T-cell (primary cell): ENCODE measurements at places on chromosomes 12 and 14.

DNA sequence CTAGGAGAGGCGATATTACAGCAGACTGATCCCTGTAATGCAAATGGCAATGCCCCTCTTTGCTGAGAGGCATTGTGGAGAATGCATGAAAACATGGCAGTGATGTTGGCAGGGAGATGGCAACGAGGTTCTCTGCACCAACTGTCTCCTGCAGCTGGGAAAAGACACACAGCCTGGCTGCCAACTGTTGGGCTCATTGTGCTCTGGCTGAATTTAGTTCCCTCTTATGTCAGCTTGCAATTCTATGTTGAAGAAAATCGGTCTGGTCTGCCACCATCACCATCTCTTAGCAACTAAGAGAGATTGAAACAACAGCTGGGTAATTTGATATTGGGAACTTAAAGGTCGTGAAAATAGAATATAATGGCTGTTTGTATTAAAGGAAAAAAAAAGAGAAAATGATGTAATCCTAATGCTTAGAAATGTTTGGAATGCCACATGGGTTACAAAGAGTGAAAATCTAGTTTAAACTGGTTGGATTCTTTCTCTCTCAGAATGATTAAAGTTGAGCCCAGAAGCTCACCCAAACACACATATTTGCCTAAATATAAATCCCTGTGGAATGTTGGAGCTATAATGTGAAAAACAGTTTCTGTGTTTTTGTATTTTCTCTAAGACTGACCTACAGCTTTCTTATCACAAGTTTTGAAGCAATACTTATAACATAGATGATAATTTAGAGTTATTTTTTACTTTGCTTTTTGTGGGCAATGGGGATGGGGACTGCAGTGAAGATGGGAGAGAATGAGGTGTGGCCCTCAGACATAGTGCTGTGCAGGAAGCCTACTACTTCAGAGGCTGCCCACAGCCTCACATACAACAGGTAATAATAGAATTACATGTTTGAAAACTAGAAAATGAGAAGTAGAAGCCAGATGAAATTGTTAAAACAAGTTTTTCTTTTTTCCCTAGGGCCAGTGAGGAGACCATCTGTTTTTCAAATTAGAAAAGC, 143.7 kb downstream of the AKAP6 start:
- DNase-seq = no peak

DNA sequence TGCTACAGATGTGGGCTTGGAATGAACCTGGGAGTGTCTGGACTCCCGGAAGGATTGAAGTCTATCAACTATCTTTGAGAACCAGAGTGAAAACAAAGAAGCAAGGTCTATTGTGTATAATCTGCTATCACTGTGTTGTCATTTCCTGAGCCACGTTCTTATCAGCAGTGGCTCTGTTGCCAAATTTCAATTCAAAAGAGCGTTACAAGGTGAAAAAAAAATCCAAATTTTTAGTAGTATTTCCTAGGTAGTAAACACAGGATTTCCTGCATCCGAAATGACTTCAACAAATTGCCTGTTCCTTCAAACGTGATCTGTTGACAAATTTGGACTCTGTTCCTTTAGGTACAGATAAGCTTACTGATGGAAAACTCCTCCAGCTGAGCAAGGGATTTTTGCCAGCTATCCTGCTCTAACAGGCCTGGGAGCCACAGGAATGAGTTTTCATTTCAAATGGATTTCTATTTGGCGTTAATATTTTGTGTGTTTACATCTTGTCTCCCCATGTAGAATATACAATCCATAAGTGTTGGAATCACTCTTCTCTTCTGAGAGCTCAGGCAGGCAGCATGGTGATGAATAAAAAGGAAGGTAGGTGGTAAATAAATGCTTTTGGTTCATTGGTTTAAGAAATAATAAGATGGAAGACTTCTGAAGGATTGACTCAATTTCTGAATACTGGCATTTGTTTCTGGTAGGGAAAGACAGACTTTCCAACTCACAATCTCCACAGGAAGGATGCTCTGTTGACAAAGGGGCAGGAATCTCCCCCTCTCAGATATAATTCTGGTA, 58.5 kb downstream of the GPR135 start:
- DNase-seq = no peak

GRCh38 chr14:80638620-80639515, 302.7 kb downstream of the CEP128 start:
- no peak for DNase-seq

- DNase-seq = no peak
These were observed 20.3 kb downstream of the SYNE3 start for GRCh38 chr14:95496111-95496681.
